ENCODE measurements at places on chromosomes 5 and 9.

GRCh38 chr9:98256756-98257155, 1.3 kb upstream of the TBC1D2 start:
- peak; percentile 8 for DNase-seq

- DNase-seq = peak; percentile 36
Observed at GRCh38 chr5:138503487-138504270, 38.4 kb downstream of the EGR1 start.

GRCh38 chr9:35096035-35096849, at the start of gene PIGO:
TSS of gene PIGO (minus strand) at chr9:35096591. CDS start at chr9:35095565, 1,026 bp downstream.
- peak; percentile 83 for DNase-seq

GRCh38 chr5:33524476-33524875, 83.7 kb downstream of the TARS1 start:
- no peak for DNase-seq

GRCh38 chr9:15889555-15889954, 336.7 kb downstream of the CCDC171 start:
- DNase-seq = no peak

GRCh38 chr5:154168395-154168794, 22.1 kb upstream of the GALNT10 start:
- DNase-seq = no peak

- no peak for DNase-seq
Observed at GRCh38 chr9:34907044-34907443, 51.0 kb upstream of the PHF24 start.

DNA sequence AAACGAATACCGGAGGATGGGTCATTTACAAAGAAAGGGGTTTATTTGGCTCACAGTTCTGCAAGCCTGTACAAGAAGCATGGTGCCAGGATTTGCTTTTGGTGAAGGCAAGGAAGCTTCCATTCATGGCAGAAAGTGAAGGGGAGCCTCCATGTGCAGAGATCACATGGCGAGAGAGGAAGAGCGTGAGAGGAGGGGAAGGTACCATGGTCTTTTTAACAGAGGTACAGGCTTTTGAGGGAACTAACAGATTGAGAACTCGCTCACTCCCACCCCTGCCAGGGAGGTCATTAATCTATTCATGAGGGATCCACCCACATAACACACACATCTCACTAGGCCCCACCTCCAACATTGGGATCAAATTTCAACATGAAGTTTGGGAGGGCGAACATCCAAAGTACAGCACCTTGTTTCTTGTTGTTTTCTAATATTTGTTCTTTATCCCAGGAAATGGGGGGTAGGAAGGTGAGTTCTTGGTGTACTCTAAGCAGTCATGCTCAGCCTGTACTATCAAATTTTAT, 18.5 kb downstream of the TMC1 start:
- DNase-seq = no peak

DNA sequence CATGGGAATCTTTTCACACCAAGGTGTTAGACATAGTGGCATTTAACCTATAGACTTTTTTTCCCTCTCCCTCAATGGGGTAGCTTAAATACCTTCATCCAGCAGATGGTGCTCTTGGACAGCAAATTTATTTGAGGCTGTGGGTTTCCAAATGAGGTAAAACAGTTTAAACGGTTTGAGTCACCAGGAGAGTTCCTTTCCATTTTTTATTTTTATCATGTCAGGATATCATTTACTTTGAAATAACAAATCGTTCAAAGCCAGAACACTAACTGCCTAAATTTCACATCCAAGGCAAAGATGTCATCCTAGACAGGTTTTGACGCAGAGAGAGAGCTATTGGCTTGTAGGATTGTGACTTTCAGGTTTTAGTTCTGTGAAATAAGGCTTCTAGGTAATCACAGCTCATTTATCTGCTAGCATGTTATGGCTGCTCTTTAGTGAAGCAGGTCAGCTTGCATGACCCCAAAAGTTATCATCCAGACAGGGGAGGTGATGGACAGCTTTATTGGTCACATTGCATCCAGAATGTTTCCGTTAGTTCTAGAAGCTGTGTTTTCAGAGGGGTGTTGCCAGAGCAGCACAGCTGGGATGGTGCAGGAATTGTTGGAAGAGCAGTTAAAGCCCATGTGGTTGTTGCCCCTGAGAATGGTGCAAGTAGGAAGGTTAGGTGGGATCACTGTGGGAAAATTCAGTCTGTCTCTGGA, 69.8 kb downstream of the KDM4C start:
- peak; percentile 49 for DNase-seq

DNA sequence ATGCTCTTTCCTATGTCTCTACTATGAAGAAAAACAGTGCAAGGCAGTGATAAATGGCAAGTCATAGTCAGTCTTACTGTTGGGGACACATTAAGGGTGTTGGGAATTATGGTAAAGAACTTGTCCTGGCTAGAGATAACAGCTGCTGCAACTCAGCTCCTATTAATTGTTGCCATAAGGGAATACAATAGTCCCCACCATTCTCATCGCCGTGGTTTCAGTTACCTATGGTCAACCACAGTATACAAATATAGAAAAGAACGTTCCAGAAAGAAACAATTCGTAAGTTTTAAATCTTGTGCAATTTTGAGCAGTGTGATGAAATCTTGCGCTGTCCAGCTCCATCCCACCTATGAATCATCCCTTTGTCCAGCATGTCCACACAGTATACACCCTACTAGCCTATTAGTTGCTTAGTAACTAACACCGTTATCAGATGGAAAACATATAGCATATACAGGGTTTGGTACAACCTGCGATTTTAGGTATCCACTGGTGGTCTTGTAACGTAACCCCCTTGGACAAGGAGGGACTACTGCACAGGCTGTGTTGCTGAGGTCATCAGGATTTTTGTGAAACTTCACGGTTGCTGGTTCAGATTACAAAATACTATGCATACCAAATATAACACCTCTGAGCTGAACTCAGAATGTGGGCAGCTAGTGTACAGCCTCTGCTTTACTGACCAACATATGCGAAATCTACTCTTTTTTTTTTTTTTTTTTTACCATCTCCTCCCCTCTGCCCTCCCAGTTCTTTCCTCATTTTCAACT, 53.5 kb downstream of the ZFR start:
- no peak for DNase-seq

GRCh38 chr9:129989740-129990139, 53.2 kb downstream of the FNBP1 start:
- no peak for DNase-seq

DNA sequence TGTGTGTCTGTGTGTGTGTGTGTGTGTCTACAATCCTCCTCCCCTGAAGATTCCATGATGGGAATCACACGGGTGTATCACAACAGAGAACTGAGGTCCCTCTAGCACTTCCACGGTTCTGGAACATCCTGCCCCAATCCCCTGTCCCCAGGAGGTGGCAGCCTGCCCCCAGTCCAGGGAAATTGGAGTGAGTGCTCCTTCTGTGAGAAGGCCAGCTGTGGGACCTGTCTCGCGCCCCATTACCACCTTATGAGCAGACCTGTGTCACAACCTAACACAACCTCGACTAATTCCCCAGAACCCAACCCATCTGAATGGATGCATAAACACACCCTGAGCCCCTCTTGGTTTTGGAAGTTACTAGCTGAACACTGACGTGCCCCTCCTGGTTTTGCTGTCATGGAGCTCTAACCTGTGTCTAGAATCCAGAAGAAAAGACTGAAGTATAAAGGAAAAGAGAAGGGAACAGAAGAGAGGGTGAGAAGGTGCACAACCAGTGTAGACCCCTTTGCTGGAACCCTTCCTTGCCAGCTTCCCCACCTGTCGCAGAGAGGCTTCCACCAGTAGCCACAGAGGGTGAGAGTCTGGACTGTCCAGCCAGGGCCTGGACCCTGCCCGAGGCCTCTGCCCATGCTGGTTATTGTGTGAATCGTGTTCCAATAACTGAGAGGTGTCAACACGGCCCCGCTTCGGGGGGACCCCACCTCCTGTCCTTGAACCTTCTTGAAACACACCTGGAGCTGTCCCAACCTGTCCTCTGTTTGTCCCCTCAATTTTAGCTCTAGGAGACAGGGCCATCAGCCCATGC, 3.4 kb downstream of the BTNL9 start:
- DNase-seq = no peak

DNA sequence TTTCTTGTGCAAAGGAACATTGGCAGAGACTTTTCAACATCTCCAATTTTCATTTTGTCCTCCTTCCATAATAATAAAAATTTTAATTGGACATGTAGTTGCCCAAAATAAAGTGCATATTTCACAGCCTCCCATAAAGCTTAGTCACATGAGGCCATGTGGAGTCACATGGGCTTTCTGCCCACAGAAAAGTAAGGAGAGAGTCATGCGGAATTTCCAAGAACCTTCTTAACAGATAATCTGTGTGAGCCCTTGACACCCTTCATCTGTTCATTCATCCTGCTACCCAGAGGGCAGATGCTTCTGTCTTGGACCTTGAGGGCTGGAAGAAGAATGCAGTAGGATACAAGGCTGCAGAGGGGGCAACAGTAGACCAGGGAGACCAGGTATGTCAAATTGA, 60.7 kb downstream of the APTX start:
- DNase-seq = no peak

DNA sequence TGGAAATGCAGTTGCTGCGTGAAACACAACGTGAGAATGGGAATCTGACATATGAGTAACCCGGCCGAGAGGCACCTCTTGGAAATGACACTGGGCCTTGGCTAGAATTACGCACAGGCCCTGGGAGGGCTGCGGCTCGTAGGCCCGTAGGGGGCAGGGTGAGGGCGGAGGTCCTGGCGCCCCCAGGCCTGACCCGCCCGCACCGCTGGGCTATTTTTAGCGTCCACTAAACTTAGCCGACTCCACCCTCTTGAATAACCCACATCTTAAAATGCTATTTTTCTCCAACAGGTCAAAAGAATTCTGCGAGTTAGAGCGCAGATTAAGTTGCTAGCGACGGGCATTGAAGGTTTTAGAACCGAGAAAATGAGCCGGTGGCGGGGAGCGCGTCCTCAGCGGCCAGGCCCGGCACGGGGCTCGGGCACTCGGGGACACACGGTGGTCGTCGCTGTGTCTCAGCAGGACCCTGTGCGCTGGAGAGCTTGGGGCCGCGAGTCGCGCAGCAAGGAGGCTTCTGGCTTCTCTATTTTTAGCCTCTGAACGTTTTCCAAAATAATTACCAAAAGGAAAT, 168.5 kb downstream of the AUH start:
- DNase-seq = no peak

DNA sequence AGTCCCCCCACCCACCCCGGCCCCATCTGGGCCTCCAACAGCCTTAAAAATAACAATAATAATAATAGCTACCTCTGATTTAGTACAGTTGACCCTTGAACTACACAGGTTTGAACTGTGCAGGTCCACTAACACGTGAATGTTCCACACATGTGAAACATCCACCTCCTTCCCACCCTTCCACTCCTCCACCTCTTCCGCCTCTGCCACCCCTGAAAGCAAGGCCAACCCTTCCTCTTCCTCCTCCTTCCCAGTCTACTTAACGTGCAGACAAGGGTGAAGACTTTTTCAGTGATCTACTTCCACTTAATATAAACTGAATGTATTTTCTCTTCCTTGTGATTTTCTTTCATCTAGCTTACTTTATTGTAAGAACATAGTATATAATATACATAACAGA, 10.8 kb downstream of the PDGFRB start:
- no peak for DNase-seq

DNA sequence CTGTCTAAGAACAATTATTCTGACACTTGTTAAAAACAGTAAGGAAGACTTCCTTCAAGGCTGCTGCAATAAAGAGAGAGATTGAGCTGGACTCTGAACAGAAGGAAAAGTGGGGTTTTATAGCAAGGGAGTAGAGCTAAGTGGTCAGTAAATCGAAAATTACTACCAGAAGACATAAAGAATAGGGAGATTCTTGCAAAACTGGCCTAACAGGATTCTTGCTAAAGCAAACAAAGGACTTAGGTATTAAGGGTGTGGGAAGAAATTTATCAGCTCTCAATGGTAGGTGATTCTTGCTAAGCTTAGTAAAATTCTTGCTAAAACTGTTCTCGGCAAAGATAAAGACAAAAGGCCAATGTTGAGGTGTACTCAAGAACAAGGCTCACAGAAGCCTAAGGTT, 300.5 kb downstream of the SLCO4C1 start:
- no peak for DNase-seq

DNA sequence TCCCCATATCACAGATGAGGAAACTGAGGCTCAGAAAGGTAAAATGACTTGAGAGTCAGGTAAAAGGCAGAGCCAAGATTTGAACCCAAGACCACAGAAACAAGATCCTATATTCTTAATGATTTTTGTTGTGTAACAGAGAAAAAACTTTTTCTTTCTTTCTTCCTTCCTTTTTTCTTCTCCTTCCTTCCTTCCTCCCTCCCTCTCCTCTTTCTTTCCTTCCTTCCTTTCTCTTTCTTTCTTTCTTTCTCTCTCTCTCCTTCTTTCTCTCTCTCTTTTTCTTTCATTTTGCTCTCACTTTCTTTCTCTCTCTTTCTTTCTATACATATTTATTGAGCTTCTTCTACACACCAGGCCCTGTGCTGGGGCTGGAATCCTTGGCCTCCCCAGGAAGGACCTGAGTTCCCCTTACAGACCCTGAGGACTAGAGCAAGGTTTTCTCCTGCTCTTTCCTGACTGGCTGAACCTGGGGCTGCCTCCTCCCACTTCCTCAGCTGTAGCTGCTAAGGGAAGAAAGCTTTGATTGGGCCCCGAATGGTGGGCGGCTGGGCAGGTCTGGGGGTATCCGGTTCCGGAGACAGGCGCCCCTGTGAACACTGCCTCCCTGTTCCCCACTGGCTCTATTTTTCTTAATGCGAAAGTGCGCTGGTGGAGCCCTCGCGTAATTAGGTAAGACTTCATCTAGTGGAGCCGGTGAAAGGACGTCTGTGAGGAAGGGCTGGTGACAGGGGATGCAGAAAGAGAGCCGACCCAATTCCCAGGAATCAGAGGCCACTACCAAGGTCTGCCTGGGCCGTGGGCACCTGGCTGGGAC, 27.4 kb upstream of the KIF12 start:
- DNase-seq = no peak

GRCh38 chr5:67581203-67581602, 384.6 kb upstream of the CD180 start:
- no peak for DNase-seq

DNA sequence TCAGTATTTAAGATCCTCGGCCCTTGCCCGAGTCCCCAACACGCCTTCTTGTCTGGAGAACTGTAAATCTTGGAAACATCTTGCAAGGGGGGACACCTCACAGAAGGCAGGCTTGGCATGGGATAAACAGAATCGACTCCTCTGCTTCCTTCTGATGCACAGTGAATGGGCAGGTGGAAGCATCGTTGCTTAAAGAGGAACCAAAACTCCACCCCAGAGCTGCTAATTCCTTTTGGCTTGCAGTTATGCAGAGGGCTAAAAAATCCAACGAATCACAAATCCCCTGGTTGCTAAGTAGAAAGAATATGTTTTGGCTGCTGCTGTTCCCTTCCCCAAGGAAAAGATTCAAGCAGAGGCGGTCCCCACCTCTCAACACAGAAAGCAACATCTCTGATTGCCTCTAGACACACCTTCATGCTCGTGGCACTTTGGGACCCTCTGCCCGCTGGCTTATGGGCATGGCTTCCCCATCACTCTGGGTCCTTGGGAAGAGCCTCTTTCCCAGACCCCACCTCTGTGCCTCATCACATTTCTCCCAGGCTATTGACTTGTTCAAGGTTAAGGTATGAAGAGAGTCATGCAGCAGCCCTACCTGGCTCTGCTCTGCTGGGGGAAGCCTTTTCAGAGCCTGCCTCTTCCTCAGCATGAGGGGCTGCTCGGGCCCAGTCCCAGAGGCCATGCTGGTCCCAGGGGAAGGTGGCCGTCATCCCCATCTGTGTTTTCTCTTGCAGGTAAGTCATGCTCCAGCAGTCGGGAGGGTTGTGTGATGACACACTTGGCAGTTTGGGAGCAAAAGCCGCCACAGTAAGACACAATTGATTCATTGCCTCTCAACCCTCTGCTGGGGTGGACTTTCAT, 137.1 kb downstream of the KCNIP1 start:
- DNase-seq = no peak
